ENCODE measurements at places on chromosomes 6 and 20.

- peak; percentile 35 for DNase-seq
These were observed 52.3 kb downstream of the SLX4IP start for GRCh38 chr20:10487142-10488136.

DNA sequence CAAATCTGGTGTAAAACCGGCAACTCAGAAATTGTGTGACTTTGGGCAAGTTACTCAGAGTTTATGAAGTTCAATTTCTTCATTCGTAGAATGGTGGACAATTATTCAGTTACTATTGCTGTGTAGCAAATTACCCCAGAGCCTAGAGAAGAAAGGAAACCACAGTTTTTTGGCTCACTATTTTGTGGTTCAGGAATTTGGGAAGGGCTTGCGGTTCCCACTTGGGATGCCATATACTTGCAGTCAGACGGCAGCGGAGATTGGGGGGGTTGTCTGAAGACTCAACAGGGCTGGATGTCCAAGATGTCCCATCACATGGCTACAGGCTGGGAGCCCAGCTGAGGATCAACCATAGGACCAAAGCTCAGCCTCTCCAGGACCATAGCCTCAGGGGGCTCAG, 108.1 kb downstream of the PCSK2 start:
- DNase-seq, result no peak

- DNase-seq, result no peak
These were observed 71.5 kb upstream of the PLN start for GRCh38 chr6:118476551-118476950.

DNA sequence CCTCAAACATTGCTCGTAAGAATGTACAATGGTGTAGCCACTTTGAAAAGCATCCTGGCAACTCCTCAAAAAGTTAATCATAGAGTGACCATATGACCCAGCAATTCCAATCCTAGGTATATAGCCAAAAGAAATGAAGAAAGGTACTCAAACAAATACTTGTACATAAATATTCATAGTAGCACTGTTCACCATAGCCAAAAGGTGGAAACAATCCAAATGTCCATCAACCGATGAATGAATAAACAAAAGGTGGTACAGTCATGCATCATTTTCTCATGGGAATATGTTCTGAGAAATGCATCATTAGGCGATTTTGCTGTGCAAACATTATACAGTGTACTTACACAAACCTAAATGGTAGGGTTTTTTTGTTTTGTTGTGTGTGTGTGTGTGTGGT, 74.4 kb upstream of the TBC1D7 start:
- DNase-seq, result no peak

- no peak for DNase-seq
These were observed 11.5 kb upstream of the IPCEF1 start for GRCh38 chr6:154367839-154368695.

DNA sequence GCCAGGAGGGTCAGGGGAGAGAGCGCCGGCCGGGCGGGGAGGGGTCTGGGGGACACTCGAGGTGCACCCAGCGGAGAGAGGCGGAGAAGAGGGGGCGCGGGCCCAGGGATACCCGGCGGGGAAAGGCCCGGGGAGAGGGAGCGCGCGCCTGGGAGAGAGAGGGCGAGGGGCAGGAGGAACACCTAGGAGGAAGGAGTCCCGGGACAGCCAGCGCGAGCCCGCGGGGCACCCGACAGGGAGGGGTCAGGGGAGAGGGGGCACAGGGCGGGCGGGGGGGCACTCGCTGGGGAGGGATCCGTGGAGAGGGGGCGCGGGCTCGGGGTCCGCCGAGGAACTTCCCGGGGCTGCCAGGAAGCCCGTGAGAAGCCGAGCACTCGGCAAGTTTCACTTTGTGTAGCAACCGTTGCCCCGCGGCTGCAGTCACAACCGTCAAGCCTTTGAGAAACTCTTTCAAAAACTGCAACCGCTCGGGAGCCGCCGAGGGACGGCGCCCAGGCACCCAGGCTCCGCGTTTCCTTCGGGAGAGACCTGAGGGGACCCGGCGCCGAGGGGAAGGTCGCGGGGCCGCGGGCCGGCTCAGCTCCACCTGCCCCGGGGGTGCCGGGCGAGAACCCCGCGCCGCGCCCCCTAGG, 471 bp downstream of the EZR start:
- DNase-seq, result peak; percentile 69

GRCh38 chr6:52815167-52816092, 11.8 kb upstream of the GSTA1 start:
- no peak for DNase-seq

DNA sequence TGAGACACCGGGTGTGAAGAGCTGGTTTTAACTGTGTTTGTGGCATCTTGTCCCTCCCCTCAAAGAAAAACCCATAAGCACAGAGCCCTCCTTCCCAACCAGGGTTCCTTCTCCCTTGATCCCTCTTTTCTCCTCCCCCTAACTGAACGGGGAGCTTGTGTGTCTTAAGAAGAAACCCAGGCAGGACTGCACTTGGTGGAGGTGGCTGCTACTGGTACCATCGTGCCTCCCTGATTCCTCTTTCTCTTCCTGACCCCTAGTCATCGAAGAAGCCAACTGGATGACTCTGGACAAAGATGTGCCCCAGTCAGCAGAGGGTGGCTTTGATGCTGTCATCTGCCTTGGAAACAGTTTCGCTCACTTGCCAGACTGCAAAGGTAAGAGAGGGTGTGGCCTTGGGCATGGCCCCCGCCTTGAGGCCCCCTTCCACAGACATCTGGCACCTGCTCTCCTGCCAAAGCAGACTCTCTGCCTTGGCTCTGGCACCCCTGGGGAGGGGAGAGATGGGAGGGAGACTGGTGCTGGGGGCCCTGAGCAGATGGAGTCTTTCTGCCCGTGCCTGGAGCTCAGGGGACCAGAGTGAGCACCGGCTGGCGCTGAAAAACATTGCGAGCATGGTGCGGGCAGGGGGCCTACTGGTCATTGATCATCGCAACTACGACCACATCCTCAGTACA, 2.1 kb downstream of the GNMT start:
- DNase-seq, result no peak

DNA sequence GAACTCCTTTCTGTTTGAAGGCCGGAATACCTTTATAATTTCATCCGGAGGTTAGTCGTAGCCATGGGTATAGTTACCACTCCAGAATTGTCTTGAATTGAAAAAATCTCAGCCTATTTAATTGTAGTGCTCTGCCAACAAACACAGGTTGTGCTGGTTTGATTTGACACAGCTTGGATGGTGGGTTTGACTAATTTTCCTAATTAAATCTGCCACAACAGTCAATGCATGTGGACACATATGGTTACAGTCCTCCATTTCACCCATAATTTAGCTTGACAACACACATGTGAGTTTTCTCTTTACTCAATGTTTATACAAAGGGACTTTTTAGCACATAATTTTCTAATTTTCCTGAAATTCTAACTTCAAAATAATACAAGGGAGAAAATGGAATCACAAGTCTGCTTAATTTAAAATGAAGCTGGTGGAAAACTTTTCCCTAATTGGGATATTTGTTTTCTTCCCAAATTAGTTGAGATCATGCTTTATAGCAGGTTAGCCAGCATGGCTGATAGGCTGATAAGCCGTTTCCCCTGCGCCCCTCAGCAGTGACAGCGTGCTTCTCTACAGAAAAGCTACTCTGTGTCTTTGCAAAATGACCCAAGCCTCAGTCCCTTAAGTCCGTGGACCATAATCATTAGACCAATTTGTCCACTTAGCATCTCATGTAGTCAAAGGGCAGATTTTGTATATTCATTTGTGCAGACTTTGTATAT, 463.5 kb upstream of the FLRT3 start:
- DNase-seq, result no peak

DNA sequence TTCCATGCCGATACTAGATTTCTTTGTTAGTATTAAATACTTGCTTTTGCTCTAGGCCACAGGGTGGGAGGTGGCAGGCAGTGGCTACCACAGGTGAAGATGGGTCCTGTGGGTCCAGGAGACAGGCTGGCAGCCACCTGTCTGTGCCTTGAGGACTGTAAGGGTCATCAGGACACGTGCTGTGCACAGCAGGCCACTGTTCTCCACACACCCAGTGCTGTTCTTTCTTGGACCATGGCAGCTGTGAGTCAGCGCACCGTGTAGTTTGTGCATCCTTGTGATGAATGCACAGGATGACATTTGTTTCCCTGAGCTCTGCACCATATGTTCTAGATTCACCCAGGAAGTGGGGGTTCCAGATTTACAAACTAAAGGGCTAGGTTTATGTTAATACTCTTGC, 317.0 kb downstream of the ZFAND3 start:
- no peak for DNase-seq

- DNase-seq, result no peak
These were observed 54.7 kb upstream of the ZMYND8 start for GRCh38 chr20:47411161-47411560.

- no peak for DNase-seq
These were observed 276.3 kb downstream of the ADGRB3 start for GRCh38 chr6:68911334-68911733.

- no peak for DNase-seq
These were observed 1.2 kb downstream of the ECI2 start for GRCh38 chr6:4133941-4134838.

DNA sequence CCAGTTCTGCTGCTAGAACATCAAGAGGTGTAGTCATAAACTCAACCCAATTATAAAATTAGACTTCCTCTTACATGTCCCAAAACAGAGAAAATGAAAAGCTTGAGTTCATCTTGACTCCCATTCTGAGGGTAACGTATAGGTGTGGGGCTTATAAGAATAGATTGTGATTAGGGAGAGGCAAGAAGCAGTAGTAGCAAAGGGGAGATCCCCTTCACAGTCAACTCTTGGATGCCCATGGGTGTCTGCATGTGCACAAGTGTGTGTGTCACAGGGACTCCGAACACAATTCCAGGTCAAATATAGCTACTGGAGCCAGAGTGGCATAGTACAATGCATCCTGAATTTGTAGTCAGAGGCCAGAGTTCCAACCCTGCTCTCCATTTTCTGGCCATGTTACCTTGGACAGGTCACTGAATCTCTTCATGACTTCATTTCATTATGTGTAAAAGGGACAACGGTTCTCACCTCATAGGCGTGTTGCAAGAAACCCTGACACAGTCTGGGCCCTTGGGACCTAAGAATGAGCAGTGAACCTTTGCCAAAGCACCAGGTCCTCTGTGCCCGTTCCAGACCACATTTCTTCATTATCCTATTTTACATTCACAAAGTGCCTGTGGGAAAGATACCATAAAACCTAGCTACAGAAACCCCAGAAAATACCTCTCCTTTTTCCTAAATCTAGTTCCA, 11.8 kb downstream of the GSTA4 start:
- DNase-seq, result no peak

DNA sequence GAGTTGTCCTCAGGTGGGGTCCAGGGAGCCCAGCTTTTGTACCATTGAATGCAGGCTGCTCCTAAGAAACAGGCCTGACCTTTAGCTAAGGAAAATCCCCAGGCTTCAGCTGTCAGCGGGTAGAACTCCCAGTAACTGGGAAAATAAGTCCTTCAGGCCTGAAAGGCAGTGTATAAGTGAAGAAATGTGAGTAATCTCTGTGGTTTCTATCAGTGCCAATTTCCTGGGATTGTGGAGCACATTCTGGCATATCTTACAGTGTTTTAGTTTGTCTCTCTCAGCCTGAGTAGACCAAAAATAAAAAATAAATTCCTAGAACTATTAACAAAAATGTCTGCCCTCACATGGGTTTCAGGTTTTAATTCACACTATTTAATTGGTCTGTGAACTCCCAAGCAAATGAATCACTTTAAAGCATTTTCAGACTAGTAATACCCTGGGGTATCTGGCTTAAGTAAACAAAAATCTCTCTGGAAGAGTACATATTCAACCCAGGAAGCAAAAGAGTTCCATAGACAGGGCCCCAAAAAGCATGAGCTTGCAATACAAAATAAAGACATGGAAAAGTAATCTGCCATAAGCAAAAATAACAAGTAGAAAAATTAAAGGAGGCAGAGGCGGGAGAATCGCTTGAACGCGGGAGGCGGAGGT, 566.2 kb upstream of the NOX3 start:
- no peak for DNase-seq

- DNase-seq, result peak; percentile 19
These were observed 34.7 kb upstream of the TBXT start for GRCh38 chr6:166202321-166202733.

DNA sequence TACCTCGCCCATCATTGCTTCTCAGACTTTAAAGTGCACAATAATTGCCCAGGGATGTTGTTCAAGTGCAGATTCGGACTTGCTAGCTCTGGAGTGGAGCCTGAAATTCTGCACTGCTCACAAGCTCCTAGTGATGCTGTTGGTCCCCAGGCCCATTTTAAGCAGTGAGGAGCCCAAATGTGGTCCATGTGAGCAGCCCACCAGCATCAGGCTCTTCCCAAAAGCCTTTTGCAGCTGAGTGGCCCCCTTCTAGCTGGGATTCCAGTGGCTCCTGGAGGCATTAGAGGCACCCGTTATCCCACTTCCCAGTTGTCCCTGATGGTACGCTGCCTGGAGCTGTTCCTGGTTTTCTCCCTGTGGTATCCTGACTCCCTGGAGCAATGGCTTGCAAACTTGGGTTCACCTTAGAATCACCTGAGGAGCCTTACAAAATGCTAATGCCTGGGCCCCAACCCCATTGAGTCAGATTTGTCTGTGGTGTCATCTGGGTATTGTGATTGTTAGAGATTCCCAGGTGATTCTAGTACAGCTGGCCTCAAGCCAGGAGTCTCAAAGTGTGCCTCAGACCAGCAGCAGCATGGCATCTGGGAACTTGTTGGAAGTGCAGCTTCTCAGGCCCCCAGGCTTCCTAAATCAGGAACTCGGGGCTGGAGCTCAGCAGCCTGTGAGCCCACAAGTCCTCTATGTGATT, 186.9 kb upstream of the SLC24A3 start:
- no peak for DNase-seq

DNA sequence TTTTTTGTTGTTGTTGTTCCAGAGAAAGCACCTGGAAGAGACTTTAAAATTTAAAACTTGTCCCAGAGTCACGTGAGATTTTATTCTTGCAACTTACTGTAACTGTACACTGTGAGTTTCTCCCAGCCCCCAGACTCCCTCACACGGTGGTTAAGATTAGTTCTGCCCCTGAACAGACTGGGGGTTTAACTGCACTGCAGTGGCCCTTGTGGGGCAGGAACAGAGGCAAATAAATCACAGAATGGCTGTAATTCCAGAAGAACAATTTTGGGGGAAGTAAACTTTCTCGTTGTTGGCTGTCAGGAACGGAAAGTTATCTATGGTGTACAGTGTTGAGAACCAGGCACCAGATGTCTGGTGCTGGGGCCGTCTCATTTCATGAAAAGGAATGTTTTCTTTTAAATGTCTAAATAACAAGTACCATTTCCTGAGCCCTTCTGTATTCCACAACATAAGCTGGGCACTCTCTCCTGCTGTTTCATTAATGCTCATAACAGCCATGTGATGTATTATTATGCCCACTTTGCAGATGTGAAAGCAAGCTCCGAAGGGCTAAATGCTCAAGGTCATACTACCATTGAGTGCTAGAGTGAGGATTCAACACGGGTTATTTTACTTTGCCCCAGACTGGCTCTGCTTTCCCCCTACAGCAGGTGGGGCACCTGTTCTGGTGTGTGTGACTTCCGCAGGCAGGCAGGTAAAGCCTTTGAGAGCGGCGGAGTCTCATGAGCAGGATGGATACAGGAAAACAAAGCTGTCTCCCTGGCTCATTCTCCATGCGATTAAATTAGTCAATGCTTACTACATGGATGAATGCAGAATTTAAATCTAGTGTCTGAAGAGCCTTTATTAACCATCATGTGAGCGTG, 30.5 kb downstream of the CNKSR3 start:
- DNase-seq, result no peak

- DNase-seq, result no peak
These were observed 21.9 kb downstream of the FBXL4 start for GRCh38 chr6:98925831-98926230.

GRCh38 chr20:21136015-21136732, 10.3 kb downstream of the KIZ start:
- DNase-seq, result no peak
